ENCODE measurements at places on chromosomes 7 and 10. TPM values are rescaled to one million over a fixed set of nuclear protein-coding genes. Genes with fewer than 3 reads are reported as not detected.

Gene VWA2
- total RNA-seq: 1.5 TPM

Gene GRID1
- total RNA-seq: 0.31 TPM

GRCh38 chr7:137950967-137951366 lies 50.9 kb downstream of the CREB3L2 start:
- DNase-seq: no peak

GRCh38 chr7:36546331-36546730 lies 156.7 kb downstream of the ANLN start:
- DNase-seq: no peak

GRCh38 chr7:121088870-121089269 lies 100.4 kb downstream of the CPED1 start:
- DNase-seq: no peak

DNA sequence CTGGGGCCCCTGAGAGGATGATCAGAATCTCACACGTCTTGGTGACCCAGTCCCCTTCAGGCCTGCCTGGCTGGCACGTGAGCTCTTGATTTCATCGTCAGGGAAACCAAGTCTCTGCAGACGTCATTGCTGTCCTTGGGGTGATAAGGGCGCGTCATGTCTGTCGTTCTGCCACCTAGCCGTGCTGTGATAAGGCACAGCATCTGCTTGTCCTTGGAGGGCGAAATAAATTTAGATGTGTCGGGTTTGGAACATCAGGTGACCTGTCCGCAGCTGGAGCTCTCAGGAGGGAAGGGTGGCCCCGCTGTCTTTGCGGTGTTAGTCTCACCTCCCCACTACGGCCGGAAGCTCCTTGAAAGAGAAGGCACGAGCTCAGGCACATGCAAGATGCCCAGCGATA lies 129.2 kb downstream of the GRK5 start:
- DNase-seq: no peak

- DNase-seq: no peak
These were observed 40.7 kb downstream of the TACC2 start for GRCh38 chr10:122029499-122030199.

DNA sequence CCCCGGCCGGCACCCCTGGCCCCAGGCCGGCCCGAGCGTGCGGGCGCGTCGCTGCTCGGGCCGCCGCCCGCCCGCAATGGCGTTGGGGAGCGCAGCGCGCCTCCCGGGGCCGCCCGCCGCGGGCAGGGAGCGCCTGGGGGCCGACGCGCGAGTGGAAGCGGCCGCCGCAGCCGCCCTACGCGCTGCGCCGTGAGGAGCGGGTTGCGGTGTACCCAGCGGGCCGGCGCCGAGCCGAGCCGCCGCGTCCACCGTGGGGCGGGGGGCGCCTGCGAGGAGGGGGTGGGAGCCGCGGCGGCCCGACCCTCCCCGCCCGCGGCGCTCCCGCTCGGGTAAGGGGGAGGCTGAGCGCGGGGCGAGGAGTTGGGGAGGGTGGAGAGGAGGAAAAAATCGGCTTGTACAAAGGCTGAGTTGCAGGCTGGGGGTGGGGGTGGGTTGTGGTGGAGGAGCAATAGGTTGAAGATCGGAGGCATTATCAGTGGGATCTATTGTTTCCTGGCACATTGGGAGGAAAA lies 473 bp downstream of the PPP1R9A start:
- DNase-seq: peak; percentile 35

- DNase-seq: no peak
These were observed 715.7 kb downstream of the GRID1 start for GRCh38 chr10:85650791-85651496.

Data from left colon (tissue), 2 donors.